Activated CD4-positive, CD25-positive, alpha-beta regulatory T cell (primary cell): ENCODE measurements at places on chromosomes 12 and 14.

DNA sequence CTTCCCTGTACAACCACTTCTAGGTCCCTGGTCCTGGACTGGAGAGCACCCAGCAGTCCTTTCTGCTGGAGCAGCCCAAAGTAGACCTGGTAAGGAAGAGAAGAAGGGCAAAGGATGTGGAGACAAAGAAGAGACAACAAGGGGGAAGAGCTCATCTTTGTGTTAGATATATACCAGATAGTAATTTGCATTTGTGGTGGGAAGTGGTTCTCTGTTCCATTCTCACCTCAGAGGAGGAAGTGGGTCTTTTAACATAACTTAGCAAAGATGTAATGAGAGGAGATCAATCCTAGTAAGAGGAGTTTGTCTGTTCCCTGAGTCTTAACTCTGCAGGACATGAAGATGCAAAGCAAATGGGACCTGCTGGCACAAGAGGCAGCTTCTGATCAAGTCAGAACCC, 8.0 kb downstream of the CCDC198 start:
- no peak for DNase-seq

DNA sequence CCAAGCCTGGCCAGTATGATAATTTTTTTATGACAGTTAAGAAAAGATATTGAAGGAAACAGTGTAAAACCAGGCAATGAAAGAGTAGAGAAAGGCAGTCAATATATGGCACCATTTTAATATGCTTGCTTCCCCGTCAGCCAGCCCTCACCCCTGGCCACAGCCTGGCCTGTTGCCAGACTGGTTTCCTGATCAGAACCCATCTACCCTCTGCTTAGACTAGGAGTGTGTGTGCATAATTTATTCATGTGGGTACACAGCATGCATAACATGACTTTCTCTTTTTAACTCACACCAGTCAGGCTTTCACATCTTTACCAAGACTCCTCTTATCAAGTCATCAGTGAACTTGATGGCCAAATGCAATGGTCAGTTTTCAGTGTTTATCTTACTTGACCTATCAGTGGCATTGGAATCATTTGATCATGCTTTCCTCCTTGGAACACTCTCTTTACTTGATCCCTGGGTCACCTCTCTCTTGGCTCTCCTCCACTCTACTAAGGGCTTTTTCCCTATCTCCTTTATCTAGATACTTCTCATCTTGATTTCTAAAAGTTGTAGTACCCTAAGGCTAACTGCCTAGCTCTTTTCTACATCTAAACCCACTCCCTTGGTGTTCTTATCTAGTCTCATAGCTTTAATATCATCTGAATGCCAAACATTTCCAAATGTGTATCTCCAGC, 10.0 kb upstream of the GPR19 start:
- DNase-seq, result no peak

DNA sequence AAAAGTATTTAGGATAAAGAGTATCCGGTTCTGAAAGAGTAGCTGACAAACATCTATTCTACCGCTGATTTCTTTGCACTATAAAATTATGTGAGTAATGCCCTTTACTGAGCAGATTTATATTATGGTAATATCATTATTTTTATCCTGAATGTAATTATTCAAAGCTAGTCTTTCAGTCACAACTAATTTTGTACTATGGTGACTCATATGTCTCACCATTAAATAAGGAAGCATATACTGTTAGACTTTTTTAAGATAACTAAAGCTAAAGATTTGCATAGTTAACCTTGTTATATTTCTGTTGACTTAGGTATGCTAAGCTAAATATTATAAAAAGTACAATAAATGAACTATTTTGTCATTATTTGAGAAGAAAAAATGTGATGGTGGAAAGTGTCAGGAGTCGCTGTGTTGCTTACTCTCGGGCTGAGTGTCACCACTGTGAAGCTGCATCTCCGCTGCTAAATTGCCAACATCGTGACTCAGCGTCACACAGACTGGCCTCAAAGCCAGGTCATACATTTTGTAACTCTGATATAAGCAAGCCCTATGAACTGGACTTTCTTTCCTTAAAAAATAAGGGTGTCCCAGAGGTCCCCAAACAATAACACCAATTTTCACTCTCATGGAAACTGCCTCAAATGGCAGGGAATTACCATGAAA, 69.1 kb upstream of the SSTR1 start:
- no peak for DNase-seq

DNA sequence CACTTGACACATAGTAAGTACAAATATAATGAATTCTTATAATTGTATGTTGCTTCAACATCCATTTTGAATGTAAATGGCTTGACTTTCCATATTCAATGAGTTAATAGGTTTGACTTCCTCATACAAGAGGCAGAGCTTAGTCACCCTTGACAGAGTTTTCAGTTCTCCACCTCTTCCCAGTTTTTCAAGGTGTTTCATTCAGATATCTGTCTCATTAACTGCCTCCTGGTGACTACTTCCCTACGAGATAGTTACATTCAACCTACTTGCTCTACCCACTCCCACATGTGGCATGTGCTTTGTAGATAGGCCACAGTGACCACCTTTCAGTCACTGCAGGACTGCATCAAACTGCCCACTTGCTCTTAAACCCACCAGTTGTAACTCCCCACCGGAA, 60.0 kb downstream of the MYF5 start:
- DNase-seq, result no peak

GRCh38 chr14:75273272-75274049, 5.2 kb upstream of the FOS start:
- no peak for DNase-seq

- DNase-seq, result no peak
These were observed 1207.3 kb downstream of the SLC16A7 start for GRCh38 chr12:60803147-60803546.

- no peak for DNase-seq
These were observed 6.9 kb upstream of the KRT72 start for GRCh38 chr12:52608161-52608560.

DNA sequence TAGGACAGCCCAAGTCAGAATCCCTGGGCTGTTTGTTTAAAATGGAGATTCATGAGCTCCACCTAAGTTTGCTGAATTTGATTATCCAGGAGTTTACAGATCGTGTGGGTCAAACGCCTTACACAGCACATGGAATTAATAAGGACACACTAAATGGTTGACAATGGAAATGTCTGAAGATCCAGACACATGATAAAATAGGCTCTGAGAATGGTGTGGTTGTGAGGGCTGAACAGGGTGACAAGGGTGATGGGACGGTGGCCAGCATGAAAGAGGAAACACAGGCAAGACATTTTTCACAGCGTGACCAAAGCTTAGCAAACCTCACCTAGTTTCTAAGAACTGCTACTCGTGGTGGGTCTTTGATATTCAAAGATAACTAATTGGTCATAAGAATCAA, 12.5 kb downstream of the VWF start:
- no peak for DNase-seq

GRCh38 chr14:61076556-61076955, 95.5 kb downstream of the SLC38A6 start:
- DNase-seq, result no peak

DNA sequence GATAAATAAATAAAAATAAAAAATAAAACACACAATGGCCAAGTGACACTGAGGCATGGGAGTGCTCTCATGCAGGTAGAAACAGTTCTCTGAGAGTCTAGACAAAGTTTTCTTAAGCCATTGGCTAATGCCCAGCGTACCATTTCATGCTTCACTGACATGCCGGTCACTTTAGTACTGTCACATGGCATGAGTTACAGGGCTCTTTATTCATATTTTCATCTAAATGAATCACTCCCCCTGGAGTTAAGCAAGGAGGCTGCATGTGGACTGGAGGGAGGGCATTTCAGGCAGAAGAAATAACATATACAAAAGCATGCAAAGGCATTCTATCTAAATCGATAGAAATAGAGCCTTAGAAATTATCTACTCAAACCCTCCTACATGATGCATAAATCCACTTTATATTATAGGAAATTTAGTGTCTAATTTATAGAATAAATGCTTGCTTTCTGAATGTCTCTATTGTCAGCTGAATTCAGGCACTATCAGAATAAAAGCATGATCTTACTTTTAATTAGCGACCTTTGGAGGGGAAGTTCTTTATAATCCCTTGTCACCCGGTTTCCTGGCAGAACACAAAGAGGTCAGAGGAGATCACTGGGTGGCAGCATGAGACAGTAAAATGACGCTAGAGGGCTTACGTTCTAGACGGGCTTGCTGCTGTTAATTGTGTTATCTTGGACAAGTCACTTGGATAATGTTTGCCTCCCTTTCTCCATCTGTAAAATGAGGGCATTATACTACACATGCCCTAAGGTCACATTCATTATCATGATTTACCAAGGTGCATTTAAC, 17.5 kb downstream of the DYRK4 start:
- DNase-seq, result no peak

DNA sequence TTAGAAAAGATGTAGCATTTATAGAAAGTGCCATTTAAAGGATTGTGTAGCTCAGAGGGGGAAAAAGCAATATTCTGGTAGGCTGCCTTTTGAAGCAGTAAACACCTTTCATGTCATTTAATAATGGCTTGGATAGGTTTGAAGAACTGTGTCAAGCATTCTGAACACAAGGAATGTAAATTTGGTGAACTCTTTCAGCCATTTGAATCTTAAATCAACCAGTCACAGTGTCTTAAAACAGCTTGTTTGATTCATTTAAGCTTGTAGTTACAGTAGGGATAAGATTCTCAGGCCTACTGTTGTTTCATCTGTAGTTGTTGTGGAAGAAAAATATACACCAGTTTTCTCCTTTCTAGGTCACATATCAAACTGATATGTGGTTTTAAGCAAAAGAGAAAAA, 299.4 kb upstream of the NOVA1 start:
- DNase-seq, result no peak

DNA sequence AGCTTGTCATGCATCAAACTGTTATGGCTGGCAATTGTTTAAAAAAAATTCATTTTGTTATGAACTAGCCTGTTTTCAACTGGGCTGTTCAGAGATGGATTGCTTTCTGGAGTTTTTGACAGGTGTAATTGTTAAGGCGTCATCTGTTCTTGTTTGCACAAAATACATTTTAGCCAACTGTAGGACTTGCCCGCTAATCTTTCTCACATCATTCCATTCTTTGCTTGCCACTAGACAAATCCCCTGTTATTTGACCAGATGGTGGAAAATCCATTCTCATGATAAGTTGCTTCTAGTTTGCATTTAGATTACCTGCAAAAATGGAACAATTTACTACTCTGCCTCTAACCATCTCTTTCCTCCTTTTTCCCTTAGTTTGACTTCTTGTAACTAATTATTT, 114.3 kb downstream of the NPAS3 start:
- no peak for DNase-seq

DNA sequence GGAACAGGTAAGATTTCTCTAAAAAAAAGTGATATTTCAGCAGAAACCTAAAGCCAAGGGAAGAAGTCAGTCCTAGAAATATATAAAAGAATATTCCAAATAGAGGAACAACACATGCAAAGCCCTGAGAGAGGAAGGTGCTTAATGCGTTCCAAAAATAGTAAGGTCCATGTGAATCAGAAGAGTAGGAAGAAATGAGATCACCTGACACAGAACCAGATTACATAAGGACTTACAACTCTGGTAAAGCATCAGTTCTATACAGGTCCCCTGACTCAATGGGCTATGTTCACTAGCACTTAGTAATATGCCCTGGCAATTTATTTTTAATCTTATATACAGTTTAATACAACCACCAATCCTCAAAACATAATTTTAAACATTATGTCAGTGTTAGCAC, 30.0 kb downstream of the SENP1 start:
- DNase-seq, result no peak

DNA sequence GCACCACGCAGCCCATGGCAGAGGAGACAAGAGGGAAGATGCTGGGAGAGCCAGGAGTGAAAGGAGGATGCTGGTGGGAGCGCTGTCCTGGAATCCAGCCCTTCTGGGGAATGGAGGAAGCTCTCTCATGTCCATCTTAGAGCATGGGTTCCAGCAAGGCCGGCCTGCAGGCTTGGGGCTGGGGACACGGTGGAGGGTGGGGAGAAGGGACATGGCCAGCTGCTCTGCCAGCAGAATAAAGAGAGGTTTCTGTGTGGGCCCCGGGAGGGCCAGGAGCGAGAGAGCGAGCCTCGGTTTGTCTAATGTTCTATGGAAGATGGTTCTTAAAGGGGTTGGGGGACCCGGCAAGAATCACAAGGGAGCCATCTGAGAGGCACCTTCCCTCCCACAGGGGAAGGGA, 60.2 kb downstream of the RIMBP2 start:
- DNase-seq, result no peak

- DNase-seq, result no peak
These were observed 19.4 kb downstream of the FUT8 start for GRCh38 chr14:65431951-65432350.

DNA sequence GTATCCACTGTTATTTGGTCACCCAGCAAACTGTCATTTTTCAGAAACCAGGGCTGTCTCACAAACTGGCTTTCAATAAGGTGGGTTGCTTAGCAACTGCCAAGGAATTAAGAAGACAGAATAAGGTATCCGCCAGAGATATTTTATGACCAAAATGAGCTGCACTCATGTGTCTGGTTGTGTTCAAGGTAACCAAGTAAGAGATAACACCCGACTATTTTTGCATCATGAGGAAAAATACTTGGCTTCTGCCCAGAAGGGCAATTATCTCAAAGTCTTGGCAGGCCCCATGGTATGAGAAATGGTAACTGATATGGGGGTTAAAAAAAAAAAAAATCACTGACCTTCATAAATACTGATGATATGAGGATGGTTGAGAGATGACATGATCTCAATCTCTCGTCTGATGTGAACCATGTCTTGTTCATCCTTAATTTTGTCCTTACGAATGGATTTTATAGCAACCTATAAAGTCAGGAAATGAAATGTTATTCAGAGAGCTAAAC, 32.6 kb downstream of the NUAK1 start:
- DNase-seq, result no peak

DNA sequence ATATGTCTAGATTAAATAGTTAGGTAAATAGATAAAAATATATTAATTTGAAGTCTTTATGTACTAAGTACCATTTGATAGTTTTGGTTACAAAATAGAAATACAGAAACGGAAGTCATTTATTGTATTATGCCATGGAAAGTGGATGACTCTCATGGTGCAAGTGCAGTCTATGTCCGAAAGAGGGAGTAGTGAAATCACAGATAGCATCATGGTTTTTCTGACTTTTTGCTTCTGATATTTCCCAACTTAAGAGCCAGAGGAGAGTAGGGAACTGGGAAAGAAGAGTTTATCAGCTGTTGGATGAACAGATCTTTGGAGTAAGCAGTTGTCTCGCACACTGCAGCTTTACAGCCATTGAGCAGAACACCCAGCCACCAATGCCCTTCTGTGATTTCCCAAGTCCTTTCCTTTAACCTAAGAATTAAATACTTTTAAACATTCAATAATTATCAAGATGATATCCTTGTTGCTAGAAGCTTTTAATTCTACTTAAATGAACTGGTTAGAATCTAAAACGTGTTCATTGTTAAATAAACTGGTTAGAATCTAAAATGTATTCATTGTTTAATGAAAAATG, 18.4 kb upstream of the SRGAP1 start:
- DNase-seq, result no peak

GRCh38 chr14:100538351-100539002, 48.7 kb downstream of the BEGAIN start:
- DNase-seq, result no peak

- no peak for DNase-seq
These were observed 17.9 kb upstream of the RAB35 start for GRCh38 chr12:120134307-120134980.
